Inflammatory macrophage treated with lipopolysaccharide for 1 hour (primary cell): ENCODE measurements at places on chromosomes 4 and X.

GRCh38 chr4:164508771-164509170 lies 245.2 kb upstream of the SMIM31 start:
- DNase-seq: no peak

GRCh38 chrX:11532291-11533078 lies 133.2 kb downstream of the ARHGAP6 start:
- DNase-seq: no peak

- DNase-seq: no peak
These were observed 67.8 kb upstream of the PCDH10 start for GRCh38 chr4:133081246-133081645.

DNA sequence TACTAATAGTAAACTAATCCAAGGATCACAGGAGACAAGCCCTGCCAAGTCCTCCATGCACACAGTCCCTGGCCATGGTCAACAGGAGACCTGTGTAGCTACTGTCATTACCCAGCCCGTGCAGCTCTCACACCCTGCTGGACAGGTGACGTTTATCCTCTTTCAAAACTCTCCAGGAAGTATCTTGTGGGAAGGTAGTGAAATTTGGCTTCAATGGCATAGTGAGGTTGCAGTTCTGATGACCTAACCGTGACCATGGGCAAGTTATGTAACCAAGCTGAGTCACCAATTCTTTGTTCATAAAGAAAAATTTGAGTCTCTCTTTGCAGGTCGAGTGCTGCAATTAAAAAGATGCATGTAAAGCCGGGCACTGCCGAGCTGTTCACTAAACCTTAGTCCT lies 11.3 kb upstream of the SLC2A9 start:
- DNase-seq: peak; percentile 86

- DNase-seq: no peak
These were observed 3.9 kb downstream of the MAD2L1 start for GRCh38 chr4:120062663-120063195.

- no peak for DNase-seq
These were observed 547.5 kb downstream of the SMARCA1 start for GRCh38 chrX:128975745-128976144.

GRCh38 chr4:144699565-144699964 lies 53.6 kb downstream of the HHIP start:
- DNase-seq: no peak

DNA sequence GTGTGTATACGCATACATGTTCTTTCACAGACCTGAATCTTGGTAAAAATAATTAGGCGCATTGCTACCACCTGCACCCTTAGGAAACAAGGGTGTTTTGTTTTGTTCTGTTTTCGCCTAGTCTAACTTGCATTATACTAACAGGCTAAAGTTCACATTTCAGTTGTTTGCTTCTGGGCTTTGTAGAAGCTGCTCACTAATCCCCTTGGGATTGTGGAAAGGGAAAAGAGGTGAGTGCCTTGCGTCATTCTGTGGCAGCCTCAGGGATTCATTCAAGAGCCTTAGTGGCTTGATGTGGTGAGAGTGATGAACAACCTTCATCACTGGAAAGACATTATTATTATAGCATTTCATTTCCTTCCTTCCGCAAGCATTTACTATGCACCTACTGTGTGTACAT lies 331.1 kb downstream of the ADGRL3 start:
- no peak for DNase-seq

DNA sequence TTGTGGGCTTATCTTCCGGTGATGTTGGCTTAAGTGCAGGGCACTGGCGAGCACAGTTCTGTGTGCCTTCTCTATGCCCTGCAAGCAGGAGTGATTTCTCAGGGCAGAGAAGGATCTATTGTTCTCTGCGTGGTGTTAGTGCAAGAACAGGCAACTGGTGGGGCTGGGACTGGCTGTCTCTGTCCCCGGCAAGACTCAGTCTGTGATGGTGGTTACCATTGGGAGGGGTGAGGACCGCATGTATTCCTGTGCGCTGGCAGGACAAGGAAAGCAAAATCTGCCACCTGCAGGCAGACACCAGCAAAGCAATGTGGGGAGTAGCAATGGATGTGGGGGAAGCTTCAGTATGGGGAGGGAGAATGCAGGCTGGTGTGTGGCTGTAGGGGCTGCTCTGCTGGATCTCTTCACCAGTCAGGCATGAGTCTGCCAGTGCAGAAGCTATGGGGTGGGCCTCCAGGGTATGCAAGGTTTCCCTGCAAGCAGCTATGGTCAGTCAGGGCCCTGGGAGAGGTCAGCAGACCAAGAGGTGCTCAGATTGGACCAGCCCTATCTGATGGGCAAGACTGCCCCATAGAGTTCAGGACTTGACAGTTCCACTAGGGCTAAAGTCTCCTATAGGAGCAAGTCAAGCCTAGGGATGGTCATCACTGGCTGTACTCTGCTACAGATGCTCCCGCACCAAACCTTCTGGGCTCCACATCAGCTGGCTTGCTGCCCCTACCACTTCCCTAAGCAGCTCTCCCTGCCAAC lies 16.8 kb downstream of the PF4 start:
- DNase-seq: no peak

DNA sequence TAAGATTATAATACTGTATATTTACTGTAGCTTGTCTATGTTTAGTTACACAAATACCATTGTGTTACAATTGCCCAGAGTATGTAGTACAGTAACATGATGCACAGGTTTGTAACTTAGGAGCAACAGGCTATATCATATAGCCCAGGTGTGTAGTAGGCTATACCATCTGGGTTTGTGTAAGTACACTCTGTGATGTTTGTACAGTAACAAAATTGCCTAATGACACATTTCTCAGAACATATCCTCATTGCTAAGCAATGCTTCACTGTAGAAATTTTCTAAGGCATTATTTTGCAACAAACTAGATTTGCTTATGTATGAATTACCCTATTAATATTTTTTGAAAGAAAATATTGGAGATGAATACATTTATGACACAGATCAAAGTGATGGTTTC lies 1390.9 kb downstream of the C4orf33 start:
- DNase-seq: no peak

DNA sequence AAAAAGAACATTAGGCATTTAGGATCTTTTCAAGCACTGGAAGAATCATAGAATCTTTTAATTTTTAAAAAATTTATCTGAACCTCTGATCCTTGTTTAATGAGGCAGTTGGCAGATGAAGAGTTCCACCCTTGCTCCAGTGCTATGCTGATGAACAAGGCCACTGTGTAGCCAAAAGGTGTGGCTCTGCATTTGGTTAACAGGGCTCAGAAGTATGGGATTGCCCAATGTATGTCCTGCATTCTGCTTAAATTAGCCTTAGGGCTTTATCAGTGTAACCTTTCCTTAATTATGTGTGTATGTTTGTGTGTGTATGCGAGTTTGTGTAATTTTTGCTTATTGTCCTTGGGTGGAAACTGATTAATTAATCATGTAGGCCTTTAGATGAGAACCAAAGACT lies 43.3 kb upstream of the PPM1K start:
- no peak for DNase-seq

DNA sequence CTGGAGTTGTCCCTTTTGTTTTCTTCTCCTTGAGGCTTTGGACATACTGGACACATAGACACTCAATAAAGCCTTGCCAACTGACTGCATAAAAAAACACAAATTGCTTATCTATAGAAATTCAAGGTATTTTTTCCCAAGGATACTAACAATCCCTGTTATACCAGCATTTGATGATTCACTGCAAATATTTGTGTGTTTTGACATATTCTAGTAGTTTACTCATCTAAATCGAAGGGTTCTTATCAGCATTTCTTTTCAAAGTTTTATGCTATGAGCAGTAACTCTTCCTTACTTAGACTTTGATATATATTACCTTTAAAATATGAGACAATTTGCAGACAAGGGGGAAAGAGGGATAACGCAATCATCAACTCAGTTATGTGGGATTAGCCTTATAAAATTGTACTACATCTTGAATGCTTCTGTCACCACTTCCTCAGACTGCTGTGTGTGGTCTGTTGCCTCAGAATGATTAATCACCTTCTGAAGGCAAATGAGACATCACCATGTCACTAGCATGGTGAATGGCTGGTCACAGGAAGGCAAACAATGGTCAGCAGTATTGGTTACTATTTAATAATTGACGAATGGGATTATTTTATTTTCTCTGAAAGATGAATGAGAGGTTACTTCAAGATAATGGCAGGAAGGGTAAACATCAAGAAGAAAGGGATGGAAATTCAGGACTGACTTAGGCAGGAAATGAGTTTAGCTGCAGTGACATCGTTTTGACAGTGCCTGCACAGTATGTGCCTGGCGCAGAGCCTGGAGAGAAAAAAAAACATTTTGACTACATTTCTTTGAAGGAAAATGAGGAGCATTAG lies 544.3 kb upstream of the CNKSR2 start:
- no peak for DNase-seq

DNA sequence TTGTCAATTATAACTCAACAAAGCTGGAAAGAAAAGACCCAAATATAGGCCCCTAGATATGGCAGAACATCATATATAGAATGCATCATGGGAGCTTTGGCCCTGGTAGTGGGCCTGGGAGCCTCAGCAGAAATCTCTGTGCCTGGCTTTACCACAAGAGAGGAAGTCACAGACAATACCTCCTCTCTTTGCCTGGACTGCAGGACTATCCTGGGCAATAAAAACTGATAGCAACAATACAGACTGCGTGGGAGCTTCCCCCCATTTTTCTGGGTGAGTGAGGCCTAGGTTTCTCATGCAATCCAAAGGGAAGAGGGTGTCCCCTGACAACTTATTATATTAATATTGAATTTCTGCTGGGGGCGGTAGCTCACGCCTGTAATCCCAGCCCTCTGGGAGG lies 64.0 kb upstream of the NFKB1 start:
- no peak for DNase-seq

DNA sequence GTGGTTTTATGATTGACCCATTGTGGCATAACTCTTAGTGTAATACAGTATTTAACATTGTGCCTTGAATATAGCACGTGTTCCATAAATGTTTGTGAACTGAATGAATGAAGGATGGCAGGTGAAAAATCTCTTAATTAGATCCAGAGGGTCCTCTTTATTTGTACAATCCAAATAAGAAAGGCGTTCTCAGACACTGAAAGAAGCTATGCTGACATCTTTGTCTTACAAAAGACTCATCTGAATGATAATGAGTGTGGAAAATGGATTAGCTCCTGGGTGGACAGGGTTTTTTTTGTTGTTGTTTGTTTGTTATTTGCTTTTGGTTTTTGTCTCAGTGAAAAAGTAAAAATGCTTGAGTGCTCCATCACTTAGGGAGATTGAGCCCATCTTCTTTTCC lies 62.7 kb downstream of the NEUROG2 start:
- no peak for DNase-seq

- DNase-seq: no peak
These were observed 295.4 kb downstream of the TRIML1 start for GRCh38 chr4:188434643-188435042.

DNA sequence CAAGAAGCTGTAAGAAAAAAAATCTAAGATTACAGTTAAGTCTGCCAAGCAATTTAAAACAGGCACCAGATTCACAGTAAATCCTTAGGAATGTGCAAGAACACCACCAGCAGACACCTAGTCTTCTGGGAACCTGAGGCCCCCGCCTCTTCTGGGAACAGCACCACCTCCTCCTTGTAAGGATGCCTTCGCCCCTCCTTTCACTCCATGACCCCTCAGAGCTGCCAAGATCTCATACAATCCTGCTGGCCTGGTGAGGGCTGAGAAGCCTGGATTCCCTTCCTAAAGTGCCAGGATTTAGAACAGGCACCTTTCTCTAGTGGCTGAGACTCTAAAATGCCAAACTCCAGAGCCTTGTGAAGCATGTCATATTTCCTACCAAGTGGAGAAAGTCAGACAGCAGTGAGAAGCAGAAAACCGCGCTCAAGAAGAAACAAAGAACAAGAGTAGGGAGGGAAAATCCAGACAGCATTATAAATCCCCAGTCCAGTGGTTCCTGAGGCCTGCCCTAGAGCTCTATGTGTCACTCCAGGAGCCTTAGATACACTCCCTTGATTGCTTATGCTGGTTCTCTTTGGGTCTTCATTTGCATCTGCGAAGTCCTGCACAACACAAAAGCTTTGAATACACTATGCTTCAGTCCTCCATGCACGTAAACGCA lies 166.4 kb downstream of the TSPAN5 start:
- no peak for DNase-seq

DNA sequence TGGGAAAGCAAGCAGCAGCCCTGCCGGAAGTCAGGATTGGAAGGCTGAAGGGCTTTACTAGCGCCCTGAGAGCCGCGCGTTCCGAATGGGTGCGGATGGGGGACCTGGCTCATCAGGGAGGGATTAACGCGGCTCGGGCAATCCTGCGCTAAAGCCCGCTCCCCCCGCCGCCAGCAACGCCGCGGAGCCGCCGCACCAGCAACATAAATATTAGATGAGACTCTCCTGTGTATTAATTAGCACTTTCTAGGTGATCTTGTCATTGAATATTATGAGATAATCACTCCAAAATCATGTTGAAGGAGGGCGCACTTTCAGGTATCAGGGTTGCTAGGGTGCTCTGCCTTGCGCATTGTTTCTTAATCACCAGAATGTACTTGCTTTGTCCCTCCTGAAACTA lies 357.2 kb upstream of the FAM241A start:
- no peak for DNase-seq

DNA sequence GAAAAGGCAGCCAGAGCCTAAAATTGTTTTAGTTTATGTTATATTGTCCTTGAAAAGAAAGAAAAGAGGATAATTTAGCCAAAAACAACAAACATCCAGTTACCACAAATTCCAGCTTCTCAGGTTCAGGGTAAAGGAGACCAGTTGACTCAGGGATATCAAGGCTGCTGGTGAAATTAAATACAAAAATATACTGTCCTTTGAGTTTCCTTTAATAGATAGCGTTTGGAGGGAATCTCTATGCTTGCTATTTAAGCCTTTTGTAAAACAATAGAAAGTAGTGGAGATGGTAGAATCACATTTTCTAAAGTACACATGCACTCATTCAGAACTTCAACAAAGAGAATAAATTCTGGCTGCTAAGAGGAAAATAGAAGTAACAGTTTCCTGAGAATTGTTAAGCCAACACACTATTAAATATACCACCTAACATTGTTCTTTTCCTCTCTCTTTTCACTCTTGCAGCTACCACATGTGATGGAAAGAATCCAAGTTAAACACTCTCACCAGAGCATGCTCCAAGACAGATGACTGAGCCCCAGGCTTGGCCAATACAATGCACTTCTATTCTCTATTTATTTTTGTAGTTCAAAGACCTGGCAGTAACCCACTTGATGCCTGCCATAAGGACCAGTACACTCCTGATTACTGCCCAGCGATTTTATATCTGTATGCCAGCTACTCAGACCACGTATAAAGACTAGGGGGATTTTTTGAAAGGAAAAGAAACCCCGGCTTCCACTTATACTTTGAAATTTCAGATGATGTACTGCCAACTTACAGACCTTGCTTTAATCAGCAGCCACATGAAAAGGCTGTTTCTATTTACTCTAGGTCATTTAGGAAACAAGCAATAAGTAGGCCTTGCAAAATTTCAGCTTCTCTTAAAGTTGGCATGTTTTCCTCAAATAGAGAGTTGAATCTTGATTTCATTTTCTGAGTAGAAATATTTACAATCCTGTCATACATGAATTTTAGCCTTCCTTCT lies 756.9 kb downstream of the FAT4 start:
- DNase-seq: no peak
